ENCODE measurements at places on chromosomes 7 and 10.

DNA sequence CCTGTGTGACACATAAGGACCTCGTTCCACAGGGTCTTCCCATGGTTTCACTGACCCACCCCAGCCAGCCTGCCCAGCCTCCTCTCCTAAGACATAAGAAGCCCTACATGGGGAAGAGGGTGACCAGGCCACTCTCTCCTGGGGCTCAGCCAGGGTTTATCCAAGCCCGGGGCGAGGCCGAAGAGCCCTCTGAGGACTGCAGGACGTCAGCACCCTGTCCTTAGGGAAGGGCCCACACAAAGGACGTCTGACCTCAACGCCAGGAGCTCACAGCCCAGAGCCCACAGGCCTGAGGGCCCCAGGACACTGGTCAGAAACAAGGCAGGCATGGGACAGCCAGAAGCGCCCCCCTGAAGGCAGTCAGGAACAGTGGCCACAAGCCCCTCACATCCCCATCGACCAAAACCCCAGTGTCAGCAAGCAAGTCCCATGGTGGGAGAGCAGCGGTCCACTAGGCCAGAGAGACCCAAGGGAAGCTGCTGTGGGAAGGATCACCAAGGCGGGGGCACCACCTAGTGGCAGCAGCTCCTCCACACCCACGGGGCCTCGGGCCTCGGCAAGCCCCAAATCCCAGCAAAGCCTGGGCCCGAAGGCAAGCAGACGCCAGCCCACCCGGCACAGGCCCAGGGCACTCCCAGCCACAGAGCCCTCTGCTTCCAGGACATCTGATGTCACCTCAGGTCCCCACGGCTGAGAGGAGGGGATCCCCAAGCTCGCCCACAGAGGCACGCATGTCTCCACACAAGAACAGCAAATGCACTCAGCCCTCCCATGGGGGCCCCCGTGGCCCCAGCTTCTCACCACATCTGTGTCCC, 23.4 kb downstream of the MAD1L1 start:
- H3K27ac ChIP-seq = no peak overlapping the region
- H3K27me3 ChIP-seq = no peaks in the 10 kb centered on the region
- H3K4me1 ChIP-seq = no peaks in the 10 kb centered on the region
- H3K36me3 ChIP-seq = no peaks in the 10 kb centered on the region
- H3K4me3 ChIP-seq = no peak overlapping the region
- peak; percentile 86 for DNase-seq

DNA sequence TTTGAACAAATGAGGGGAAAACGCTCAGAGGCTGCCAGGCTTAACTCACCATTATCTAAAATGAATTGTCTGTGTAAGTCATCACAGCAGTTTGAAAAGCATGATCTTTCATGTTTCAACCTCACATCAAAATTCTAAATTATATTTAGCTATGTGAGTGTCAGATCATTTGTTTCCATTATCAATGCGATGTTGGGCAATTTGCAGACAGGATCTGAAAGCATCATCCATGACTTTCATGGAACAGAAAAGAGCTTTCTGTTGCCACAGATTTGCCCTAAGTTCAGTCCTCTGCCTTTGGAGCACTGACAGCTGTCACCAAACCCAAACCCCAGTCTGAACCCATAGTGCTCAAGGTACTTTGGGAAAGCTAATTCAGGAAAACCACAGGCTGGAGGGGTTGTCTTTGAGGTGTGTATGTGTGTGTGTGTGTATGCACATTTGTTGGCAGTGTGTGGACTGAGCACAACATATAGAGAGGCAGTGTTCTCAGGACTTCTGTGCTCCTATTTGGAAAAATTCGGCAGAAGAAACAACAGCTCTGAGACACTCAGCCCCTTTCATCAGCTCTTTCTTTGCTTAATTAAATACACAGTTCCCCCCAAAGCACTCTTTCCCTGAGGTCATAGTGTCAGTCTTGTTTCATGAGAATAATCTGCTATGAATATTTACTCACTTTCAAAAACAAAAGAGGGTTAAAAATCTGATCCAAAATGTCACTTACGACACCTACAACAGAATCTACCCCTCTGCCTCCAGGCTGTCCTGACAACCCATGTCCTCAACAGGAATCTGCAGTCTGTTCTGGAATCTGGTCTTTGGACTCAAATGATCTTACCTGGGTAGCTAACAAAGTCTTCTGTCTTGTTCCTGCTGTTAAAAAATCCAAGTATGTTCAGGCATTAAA, 188.5 kb upstream of the KLF14 start:
- no peak for DNase-seq
- H3K36me3 ChIP-seq = no peaks in the 10 kb centered on the region
- peaks cover 28% of the 10 kb centered on the region for H3K4me1 ChIP-seq
- H3K4me3 ChIP-seq = no peak overlapping the region
- no peaks in the 10 kb centered on the region for H3K27me3 ChIP-seq

DNA sequence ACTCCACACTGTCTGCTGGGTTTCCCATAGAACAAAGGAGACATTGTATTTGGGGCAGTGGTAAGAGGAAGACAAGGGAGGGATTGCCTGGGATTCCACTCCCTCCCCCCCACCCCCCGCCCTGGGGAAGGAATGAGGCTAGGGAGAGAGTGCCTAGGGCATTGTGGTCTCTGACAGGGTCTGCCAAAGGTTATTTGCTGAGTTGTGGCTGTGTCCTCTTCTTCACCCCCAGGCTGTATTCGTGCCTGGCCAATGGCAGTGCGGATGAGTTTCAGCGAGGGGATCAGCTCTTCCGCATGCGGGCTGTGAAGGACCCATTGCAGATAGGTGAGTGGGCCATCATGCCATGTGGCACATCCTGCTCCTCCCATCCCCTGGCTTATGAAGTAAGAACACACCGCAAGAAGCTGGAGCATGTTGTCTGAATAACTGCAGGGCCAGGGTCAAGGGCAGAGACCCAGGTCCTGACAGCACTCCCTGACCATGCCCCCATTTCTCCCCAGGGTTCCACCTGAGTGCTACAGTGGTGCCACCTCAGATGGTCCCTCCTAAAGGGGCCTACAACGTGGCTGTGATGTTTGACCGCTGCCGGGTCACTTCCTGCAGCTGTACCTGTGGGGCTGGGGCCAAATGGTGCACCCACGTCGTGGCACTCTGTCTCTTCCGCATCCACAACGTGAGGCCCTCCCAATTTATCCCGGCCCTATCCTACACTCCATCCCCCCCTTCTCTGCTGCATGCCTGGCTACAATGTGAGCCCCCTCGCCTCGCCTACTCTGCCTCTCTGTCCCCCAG, 3.7 kb downstream of the ZSWIM8 start:
- DNase-seq = no peak
- peaks cover 5% of the 10 kb centered on the region for H3K4me1 ChIP-seq
- no peak overlapping the region for H3K27ac ChIP-seq
- H3K27me3 ChIP-seq = no peaks in the 10 kb centered on the region

DNA sequence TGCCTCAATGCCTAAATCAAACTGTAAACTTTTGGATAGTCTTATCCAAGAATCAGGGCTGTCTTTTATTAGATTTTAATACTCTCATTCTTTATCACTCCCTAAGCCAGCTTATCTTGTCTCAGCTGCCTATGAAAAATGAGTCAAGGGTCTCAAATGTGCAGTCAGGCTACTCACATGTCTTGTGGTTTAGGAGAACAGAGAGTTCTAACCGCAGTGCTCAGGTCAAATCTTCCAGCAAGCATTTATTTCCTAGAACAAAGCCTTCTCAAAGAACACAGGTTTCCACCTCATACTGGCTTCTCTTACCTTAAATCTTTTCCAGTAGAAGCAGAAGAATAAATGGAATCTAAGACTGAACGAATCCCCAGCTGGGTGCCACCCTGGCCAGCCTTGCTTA, 23.5 kb downstream of the HTR5A start:
- no peaks in the 10 kb centered on the region for H3K27me3 ChIP-seq
- DNase-seq = no peak
- H3K4me1 ChIP-seq = no peaks in the 10 kb centered on the region

DNA sequence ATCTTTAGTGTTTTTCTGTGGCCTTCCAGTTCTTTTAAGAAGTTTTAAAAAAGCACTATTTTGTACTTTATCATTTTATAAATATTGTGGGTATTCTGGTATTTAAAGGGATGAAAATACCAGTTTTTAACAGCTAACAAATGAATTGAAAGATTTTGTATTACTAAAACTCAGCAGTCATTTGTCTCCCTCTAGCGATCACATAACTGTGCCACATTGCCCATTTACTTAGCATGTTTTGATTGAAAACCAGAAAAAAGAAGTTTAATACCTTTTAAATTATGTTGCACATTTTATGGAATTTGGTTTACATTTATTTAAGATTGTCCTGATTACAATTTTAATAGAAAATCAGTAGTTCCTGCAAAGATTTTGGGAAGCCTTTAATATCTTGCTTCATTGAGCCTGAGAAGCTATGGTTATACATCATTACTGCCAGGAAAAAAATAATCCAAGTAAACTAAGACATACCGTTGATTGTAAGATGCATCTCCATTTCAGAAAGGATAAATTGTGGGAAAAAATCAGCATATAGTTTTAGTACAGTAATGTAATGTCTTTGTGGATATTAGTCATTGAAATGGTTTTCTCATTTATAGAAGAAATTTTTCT, 34.9 kb downstream of the TAX1BP1 start:
- H3K4me1 ChIP-seq = no peaks in the 10 kb centered on the region
- no peaks in the 10 kb centered on the region for H3K27me3 ChIP-seq
- H3K36me3 ChIP-seq = peaks cover 4% of the 10 kb centered on the region
- H3K27ac ChIP-seq = no peak overlapping the region

DNA sequence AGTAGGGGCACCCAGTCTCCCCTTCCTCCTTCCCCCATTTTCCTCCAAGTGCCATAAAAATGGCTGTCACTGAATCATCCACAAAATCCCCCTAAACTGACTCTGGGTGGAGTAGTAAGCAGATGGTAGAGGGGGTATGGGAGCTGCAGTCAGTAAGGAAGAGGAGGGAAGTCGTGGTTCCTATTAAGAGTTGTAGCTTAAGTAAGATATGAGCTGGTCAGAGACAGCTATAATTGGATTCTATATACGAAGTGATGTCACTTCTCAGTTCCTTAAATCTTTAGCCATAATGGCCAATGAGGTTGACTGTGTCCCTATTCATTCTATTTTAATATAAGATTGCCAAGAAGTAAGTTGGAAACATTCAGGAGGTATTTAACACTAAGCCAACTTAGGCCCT, 131.7 kb downstream of the SLC16A9 start:
- peaks cover 5% of the 10 kb centered on the region for H3K4me1 ChIP-seq
- no peak overlapping the region for H3K4me3 ChIP-seq
- no peak for DNase-seq
- H3K36me3 ChIP-seq = no peaks in the 10 kb centered on the region
- H3K27ac ChIP-seq = no peak overlapping the region
- H3K27me3 ChIP-seq = no peaks in the 10 kb centered on the region

DNA sequence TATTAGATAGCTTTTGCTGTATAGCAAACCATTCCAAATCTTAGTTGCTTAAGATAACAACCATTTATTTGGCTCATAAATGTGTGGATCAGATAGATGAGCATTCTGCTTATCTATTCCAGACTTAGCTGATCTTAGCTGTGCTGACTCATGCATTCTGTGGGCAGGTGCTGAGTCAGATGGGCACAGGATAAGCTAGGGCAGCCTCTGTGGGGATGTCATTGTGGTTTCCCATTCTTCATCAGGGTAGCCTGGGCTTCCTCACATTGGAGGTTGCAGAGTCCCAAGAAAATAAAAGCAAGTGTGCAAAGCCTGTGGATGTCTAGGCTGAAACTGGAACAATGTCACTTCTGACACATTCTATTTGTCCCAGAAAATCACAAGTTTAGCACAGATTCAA, 917.0 kb downstream of the TYW1 start:
- H3K27ac ChIP-seq = no peak overlapping the region
- no peak overlapping the region for H3K4me3 ChIP-seq
- H3K4me1 ChIP-seq = no peaks in the 10 kb centered on the region
- no peak for DNase-seq

DNA sequence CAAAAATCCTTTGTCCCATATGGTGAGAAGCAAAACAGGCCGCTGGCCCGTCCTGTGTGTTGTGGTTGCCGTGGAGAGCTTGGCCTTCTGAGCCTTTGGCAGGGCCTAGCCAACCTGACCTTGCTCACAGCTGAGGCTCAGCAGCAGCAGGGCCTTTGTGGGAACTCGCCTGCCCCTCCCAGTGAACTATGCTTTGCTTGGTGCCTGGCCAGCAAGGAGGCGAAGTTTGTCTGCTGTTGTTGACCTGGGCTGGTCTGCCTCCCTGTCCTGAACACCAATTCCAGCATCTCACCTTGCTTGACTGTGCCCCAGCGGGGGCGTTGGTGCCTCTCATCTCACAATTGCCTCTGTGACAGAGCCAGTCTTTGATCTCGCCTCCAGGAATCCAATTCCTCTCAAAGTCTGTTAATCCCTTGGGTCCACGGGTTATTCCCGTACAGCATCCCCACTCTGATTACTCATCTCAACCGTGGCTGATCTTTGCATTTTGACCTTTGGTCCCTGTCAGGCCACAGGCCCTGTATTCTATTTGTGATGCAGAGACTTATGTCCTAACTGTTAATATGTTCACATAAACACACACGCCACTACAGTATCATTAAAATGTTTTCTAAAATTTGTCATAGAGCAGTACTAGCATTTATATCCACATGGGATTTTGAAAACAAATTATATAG, 22.6 kb downstream of the EPDR1 start:
- H3K27ac ChIP-seq = no peak overlapping the region
- no peak overlapping the region for H3K4me3 ChIP-seq
- peaks cover 9% of the 10 kb centered on the region for H3K4me1 ChIP-seq
- peak; percentile 54 for DNase-seq
- no peaks in the 10 kb centered on the region for H3K27me3 ChIP-seq

DNA sequence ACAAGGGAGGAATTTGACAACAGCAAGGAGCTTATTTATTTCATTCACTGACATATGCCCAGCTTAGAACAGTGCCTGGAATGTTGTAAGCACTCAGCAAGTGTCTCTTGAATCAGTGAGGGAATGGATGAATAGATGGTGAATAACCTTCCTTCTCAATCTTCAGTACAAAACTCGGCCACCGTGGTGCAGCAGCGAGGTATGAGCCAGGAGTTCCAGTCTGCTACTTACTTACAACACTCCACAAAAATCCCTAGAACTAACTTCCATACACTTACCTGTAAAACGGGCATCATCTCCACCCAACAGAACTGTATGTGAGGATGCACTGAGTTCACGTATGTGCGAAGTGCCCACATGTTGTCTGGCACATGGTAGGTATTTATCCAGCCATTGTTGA, 237.4 kb downstream of the WDR11 start:
- peaks cover 4% of the 10 kb centered on the region for H3K4me1 ChIP-seq
- H3K4me3 ChIP-seq = no peak overlapping the region
- H3K27ac ChIP-seq = no peak overlapping the region
- peak; percentile 65 for DNase-seq

- H3K36me3 ChIP-seq = no peaks in the 10 kb centered on the region
- no peaks in the 10 kb centered on the region for H3K27me3 ChIP-seq
- H3K27ac ChIP-seq = no peak overlapping the region
- DNase-seq = no peak
These were observed 29.9 kb downstream of the ADCYAP1R1 start for GRCh38 chr7:31082017-31082416.

GRCh38 chr10:31242902-31243301, 76.1 kb upstream of the ZEB1 start:
- DNase-seq = no peak
- H3K4me3 ChIP-seq = no peak overlapping the region
- H3K4me1 ChIP-seq = no peaks in the 10 kb centered on the region
- H3K27ac ChIP-seq = no peak overlapping the region

DNA sequence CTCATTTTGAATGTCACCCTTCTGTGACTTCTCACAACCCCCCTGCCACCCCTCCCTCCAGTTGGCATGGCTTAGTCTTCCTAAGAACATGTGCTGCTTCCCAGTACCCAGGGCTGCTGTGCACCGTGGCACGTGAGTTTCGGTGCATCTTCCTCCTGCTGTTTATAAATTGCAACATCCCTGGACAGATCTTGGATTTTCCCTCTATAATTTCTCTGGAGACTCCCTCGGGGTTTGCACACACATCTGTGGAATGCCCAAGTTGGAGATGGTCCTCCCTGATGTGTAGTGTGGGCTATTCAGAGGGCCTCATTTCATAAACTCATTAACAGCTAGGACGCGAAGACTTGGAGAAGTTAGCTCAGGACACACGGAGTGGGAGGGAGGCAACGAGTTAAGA, 52.9 kb downstream of the IKZF1 start:
- no peaks in the 10 kb centered on the region for H3K36me3 ChIP-seq
- H3K4me3 ChIP-seq = no peak overlapping the region
- no peak overlapping the region for H3K27ac ChIP-seq

Measured in neural progenitor cell (in vitro differentiated cells).